ENCODE measurements at places on chromosomes 2 and 18.

- DNase-seq, result no peak
Measured at GRCh38 chr2:24204505-24204904, 29.7 kb downstream of the FAM228A start.

- no peak for DNase-seq
Measured at GRCh38 chr2:74474481-74474880, 2.0 kb upstream of the MRPL53 start.

DNA sequence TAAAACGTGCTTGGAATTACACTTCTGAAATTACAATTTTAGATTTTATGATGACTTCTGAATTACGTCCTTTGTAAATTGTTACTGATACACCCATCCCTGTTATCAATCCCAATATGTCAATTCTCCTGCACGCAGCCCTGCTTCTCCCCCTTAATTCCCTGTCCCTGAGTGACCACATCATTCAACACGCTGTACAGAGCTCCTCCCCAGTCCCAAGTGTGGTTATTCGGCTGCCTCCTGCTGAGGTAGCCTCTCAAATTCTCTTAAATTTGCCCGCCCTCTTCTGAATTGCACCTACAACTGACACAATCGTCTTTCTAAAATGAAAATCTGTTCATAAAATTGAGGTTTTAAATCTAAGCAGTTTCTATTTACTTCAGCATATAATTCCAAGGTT lies 10.1 kb downstream of the SERPINB8 start:
- DNase-seq, result no peak

GRCh38 chr2:45117383-45117782 lies 108.1 kb upstream of the SIX2 start:
- no peak for DNase-seq

GRCh38 chr18:32271672-32272208 lies 81.9 kb downstream of the MEP1B start:
- DNase-seq, result no peak

DNA sequence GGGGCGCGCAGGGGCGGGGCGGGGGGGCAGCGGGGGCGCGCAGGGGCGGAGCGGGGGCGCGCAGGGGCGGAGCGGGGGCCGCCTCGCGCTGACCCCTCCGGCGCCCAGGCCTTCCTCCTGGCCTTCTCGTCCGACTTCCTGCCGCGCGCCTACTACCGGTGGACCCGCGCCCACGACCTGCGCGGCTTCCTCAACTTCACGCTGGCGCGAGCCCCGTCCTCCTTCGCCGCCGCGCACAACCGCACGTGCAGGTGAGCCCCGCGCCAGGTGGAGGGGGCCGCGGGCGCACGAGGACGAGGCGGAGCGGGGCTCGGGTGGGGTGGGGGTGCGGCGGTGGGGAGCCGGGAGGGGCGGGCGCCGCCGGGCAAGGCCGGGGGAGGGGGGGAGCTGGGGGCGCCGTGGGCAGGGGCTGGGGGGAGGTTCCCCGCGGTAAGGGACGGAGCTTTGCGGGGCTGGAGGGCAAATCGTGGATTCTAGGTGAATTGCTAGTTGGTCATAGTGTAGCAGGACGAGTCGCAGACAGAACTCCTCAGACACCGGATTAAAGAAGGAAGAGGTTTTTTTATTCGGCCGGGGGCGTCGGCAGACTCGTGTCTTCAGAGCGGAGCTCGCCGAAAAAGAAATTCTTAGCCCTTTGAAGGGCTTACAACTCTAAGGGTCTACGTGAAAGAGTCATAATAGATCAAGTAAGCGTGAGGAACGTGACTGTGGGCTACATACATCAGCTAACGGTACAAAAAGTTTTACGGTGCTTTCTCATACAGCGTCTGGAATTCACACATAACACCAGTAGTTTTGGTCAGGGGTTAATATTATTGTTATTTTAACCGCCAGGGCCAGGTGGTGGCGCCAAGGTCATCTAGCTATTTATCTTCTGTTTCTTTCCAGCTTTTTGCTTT lies 29.9 kb downstream of the ANO7 start:
- peak; percentile 35 for DNase-seq

DNA sequence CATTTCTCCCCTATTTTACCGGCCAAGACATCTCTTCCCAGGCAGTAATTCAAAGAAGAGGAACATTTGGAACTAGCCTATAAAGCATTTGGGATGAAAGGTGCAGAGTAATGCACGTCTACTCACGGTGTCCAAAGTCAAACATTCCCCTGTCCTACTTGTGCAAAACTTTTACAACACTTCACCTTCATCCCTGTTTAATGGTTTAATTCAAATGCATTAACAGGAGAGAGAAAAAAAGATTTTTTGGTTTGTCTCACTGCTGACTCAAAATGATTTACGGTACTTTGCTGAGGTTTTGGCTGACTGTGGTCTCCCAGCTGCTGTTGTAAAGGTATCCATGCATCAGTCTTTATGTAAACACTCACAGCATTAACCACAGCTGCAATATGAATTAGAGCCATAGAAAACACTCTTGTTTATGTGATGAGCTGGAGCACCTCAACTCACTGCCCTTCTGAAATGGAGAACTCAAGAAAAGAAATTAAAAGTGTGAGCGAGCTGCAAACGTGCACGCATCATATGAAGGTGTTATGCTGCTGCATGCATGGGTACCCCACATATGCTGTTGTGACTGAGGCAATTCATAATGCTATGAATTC lies 220.5 kb downstream of the PIEZO2 start:
- DNase-seq, result no peak

- DNase-seq, result no peak
Measured at GRCh38 chr18:50465211-50466153, 90.6 kb downstream of the SKA1 start.

Data from T-helper 9 cell (primary cell).